ENCODE measurements at places on chromosomes 4 and X.

GRCh38 chrX:72539822-72540221 lies 32.8 kb downstream of the HDAC8 start:
- DNase-seq = peak; percentile 29

- DNase-seq = no peak
Measured at GRCh38 chrX:67546496-67547423, 2.9 kb downstream of the AR start.

GRCh38 chr4:53599632-53600031 lies 8.3 kb upstream of the LNX1 start:
- DNase-seq = no peak

- no peak for DNase-seq
Measured at GRCh38 chrX:12065251-12065650, 73.0 kb upstream of the FRMPD4 start.

Data from D341Med (cell line).